ENCODE measurements at places on chromosomes 1 and 21.

GRCh38 chr1:184520336-184520735 lies 133.5 kb downstream of the C1orf21 start:
- DNase-seq, result no peak

- no peak for DNase-seq
Observed at GRCh38 chr1:42961312-42962091, 2.8 kb upstream of the SLC2A1 start.

DNA sequence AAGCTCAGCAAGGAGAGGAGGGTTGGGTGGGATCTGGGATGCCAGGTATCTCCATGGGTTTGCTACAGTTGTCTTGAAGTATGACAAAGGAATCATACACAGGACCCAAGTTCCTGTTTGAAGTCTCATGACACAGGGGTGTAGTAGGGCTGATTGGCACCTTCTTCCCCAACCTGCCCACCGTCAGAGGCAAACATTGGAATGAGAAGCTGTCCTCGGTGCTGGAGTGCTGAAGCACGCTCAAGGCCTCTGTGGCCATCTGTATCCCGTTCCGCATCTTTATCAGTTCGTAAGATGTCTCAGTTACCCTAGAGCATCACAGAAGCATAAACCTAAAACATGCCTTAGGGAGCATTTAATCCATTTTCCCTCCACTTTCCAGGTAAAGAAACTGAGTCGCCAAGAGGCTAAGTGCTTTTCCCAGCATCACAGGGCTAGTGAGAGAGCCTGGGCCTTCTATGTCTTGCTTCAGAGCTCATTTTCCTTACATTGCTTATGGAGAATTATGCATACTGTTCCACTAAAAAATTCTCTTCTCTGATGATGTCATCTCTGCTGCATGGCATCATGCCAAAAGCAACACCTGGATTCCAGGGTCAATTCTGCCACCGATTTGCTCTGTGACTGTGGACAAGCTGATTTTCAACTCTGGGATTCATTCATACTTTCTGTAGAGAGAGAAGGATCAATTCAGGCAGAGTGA lies 34.2 kb downstream of the VWA5B1 start:
- no peak for DNase-seq

DNA sequence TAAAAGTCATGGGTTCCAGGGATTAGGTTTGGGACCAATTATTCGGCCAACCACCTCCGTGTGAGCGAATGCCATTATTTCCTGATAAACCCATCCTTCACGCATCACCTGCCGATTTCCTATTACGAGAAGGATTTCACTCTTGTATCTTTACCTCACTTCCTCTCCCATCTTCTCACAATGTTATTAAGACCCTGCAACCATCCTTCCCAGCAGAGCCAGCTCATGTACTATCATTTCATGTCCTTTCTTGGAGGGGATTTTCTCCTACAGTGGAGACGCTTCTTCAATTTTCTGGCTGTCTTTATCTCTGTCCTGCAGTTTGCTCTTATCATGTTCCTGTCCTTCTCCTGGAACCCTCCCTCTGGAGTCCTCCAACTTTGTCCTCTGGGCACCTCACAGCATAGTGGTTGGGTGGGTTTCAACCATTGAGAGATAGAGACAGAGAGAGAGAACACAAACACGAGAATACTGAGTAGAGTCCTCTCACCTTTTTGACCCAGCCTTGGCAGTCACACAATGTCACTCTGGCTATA lies 192.2 kb downstream of the DYRK1A start:
- no peak for DNase-seq

GRCh38 chr1:66356605-66357004 lies 177.3 kb upstream of the SGIP1 start:
- no peak for DNase-seq

DNA sequence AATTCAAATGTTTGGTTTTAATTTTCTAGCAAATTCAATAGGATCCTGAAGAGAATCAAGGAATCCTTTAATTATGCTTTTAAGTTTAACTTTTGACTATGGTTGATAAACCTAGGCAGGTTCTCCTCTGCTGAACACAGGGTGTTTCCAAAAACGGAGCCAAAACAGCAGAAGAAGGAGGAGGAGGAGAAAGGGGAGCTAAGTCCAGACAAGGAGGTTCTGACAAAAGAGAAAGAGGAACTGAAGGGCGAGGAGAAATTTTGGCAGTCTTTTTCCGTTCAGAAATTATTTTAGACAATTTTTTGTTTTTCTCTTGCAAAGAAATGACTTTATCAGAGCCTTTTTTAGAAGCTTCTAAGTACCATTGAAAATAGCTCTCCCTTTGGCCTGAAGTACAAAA lies 33.2 kb upstream of the FNBP1L start:
- DNase-seq, result no peak

- no peak for DNase-seq
Observed at GRCh38 chr1:203124546-203125317, 2.8 kb upstream of the ADORA1 start.

DNA sequence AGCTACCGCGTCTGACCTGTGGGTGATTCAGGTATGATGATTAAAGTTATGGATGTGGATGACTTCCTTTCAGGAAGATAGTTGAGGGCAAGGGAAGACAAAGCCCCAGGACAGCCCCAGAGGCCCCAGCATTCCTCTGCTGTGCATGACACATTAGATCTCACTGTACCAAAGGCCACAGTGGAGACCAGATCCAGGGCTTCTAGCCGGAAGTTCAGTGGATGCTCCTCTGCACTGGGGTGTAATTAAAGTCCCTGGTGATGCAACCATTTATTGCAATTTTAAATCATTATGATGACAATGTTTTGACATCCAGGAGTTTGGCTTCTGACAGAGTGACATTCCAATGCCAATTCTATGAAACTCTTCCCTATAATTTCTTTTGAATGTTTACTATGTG lies 5.0 kb downstream of the C4BPA start:
- DNase-seq, result no peak

DNA sequence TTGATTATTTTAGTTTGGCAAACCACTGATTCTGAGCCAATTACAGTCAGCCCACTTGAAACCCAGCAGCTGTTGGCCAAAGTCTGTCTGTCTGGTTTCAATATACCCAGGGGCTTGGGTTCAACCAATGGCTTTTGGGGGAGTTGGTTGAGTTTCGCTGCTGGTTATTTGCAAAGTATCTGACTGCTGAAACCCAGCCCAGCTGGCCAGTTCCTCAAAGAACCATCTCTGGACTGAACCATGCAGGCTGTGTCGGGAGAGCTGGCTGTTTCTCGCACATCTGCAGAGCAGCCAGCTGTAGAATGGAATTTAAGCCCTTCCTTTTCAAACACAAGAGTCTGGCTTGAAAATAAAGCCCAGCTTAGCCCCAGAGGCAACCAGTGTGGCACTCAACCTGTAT lies 66.0 kb upstream of the PAX7 start:
- DNase-seq, result no peak

DNA sequence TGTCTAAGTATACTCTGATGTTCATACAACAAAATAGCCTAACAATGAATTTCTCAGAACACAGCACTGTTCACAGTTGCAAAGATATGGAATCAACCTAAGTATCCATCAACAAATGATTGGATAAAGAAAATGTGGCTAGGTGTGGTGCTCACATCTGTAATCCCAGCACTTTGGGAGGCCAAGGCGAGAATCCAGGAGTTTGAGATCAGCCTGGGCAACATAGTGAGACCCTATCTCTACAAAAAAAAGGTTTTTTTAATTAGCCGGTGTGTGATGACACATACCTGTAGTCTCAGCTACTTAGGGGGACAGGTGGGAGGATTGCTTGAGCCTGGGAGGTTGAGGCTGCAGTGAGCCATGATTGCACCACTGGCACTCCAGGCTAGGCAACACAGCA lies 10.7 kb downstream of the IFNAR2 start:
- no peak for DNase-seq

DNA sequence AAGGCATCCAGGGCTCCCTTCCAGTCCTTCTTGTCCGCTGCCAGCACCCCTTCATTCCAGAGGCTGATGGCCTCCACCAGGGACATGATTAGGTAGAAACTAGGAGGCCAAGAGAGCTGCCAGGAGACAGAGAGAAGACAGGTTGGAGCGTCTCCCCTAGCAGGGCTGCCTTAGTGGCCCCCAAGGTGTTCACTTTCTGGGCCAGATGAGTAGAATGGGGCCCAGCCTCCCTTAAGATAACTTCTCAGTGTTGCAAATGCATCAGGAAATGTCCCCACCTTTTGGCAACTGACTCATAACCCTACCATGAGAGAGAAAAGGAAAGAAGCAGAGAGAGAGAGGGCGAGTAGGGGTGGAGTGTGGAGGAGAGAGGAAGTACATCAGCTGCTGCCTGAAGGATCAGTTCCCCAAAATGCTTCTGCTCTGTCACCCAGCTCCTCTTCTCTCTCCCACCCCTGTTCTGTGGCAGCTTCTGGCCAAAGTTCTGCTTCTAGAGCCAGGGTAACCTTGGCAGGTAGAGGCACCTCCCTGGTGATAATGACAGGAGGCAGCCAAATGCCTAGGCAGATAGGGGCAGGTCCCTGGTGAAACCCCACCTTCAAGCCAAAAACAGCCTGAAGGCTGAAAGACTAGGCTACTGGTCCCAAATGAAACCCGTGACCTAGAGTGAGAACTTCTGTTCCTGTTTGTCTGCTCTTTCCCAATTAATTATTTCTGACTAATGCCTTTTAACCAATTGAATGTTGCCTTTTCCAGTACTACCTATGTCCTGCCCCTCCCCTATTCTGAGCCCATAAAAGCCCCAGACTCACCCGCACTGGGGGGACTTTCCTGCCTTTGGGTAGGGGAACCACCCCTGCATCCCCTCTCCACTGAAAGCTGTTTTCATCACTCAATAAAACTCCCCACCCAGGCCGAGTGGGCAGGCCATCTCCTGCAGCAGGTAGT lies at the start of gene NCF2:
NCF2 (minus strand) TSS at position 216 of the 948 bp plus-strand sequence; CDS start at position 86, 130 bp downstream.
- no peak for DNase-seq

GRCh38 chr1:172476218-172476811 lies 32.4 kb upstream of the PIGC start:
- DNase-seq, result no peak

DNA sequence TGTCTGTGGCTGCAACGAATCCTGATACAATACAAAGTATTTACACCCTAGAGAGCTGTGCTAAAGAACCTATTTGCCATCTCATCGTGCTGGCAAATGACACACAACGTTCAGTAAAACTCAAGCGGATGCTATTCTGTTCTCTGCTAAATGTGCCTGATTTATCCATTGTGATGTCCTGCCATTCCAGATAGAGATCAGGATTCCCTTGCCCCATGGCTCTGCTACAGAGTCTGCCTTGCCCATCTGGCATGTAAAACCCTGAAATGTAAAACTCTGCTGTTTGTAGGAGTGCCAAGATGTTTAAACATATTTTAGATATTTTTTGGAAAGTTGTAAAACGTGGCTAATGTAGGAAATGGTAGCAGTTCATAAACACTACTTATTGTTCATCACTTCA lies 20.0 kb upstream of the IGSF5 start:
- no peak for DNase-seq

DNA sequence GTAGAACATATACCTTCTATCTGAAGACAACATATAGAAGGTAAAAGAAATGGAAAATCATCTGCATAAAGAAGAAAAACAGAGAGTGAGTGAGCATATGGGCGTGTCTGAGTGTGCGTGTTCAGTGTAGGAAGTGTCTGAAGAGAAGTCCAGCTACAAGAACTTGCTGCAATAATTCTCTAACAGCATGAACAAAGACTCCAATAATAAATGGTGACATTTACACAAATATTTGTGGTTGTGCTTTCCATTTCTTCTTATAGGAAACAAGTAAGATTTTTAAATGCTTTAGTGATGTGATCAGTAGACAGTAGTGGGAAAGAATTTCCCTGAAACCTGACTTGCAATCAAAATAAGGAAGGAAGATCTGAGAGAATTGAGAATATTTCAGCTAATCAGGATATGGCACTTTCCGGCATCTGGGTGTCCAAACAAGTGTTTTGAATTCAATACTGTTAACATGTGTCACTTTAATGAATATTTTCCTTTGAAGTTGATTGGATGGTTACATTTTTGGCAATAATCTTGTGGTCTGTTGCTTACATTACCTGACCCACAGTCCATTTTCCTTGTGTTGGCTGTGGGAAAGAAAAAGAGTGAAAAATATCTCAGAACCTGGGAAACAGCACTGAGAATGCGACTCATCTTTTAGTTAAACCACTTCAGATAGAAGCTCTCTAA lies 154.0 kb downstream of the TGFB2 start:
- no peak for DNase-seq

- DNase-seq, result no peak
Observed at GRCh38 chr1:91776068-91776794, 109.7 kb downstream of the TGFBR3 start.

DNA sequence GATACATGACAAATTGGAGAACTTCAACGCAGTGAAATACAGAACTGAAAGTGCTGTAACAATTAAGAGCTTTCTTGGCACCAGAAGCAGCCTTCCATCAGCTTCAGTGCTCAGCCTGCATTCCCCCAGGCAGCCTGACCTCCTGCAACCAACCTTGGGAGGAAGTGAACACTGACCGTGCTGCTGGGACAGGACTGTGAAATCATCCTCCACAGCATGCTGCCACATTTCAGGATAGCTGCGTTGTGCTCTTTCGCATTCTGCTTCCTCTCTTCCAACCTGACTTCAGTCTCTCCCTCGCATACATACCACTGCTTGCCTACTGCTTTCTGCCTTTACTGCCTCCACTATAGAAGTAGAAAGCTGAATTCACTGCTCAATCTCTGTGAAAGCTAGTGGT lies 388.6 kb downstream of the RWDD3 start:
- no peak for DNase-seq
